ENCODE measurements at places on chromosomes 12 and 14.
A peak's percentile ranks its signal among the peaks of the same experiment; 100 is the strongest.

GRCh38 chr12:9039397-9039977 lies 50.1 kb downstream of the KLRG1 start:
- peak; percentile 57 for DNase-seq

DNA sequence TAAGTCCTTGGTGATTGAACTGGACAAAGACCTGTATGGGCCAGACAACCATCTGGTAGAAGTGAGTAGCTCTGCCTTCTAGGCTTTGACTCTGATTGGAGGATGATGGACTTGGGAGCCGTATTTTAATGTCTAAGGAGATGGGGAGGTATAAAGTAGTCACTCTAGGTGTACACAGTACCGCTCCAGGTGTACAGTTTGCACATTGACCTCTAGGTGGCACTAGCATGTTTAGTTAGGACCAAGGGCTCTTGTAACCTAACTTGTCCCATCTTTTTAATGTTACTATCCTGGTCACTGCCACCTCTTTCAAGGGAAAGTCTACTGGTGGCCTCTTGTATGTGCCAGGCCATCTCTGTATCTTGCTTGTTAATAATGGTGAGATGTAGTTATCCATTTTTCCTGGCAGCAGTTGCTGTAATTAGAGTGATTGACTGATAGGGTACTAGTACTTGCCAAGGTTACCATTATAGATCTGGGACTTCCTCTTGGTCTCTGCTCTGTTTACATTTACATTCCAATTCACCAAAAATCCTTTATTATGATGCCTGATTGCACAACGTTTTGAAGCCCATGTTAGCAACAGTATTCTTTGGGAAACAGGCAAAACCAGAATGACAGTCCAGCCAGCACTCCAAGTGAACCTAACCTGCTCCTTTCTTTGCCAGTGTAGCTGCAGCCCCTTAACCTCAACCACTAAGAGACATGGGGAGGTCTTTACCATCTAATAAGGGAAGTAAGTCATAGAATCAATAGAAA lies 3.6 kb downstream of the SMARCD1 start:
- DNase-seq: peak; percentile 3

- no peak for DNase-seq
These were observed 159.1 kb downstream of the C12orf50 start for GRCh38 chr12:87870061-87870460.

DNA sequence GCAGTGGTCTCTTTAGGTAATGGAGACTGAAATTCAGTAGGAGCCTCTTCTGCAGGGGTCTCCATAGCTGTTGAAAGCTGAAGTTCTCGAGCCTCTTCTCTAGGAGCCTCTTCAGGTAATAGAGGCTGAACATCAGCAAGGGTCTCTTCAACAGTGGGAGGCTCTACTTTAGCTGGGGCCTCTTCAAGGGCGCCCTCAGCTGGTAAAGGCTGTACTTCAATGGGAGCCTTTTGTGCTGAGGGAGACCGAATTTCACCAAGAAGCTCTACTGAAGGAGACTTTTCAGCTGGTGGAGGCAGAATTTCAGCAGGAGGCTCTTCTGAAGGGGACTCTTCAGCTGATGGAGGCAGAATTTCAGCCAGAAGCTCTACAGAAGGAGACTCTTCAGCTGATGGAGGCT lies 1.5 kb downstream of the FSCB start:
- DNase-seq: no peak

DNA sequence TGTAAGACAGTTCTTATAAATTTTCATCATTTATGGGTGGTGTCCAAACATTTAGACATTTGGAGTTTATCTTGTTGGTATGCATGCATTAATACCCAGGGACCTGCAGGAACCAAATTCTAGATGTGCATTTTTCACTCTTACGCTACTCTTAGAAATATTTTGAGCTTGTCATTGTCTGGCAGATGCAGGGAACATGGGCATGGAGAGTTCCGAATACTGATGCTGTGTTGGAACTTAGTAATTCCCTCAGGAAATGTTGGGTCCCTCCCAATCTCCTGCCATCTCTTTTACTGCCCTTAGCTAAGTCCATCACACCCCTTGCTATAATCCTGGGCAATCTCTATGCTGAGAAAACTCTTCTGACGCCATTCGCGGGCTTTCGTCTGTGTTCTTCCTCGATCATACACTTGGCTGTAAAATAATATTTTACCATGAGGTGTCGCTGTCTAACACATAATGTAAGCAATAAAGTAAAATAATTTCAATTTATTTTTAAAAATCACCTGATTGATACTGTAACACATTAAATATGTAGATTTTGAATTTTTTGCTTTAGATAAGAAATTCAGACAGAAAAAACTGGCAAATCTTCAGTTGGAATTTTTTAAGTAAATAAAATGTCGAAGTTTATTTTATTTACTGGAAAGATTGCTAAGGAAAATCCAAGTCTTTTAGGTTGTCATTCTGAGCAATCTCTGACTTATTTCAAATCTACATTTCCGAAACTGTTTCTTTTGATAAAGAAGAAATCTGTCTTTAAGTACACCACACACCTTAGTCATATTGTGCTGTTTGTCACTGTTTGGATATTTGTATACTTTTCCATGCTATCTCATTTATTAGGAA lies 304.1 kb upstream of the SSTR1 start:
- DNase-seq: no peak

- no peak for DNase-seq
These were observed 87.8 kb upstream of the PRKD1 start for GRCh38 chr14:30015489-30015888.

DNA sequence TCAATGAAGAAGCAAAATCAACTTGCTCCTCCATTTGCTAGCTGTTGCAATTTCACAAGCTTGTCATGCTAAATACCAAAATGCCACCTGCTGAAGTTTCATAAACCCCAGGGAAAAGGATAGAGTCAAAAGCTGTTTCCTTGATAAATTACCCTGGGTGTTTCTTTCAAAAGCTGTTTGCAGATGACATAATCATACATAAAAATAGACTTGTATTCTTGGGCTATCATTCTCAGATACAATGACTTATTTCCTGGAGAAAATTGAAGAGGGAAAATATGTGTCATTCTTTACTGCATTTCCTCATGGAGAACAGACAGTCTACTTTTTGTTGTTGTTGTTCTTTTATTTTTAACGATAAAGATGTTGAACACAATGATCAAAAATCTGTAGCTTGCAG lies 119.2 kb downstream of the GALC start:
- no peak for DNase-seq

- DNase-seq: no peak
These were observed 16.9 kb downstream of the METTL25 start for GRCh38 chr12:82375201-82375600.

GRCh38 chr12:47900131-47901062 lies 4.4 kb downstream of the VDR start:
- DNase-seq: no peak

DNA sequence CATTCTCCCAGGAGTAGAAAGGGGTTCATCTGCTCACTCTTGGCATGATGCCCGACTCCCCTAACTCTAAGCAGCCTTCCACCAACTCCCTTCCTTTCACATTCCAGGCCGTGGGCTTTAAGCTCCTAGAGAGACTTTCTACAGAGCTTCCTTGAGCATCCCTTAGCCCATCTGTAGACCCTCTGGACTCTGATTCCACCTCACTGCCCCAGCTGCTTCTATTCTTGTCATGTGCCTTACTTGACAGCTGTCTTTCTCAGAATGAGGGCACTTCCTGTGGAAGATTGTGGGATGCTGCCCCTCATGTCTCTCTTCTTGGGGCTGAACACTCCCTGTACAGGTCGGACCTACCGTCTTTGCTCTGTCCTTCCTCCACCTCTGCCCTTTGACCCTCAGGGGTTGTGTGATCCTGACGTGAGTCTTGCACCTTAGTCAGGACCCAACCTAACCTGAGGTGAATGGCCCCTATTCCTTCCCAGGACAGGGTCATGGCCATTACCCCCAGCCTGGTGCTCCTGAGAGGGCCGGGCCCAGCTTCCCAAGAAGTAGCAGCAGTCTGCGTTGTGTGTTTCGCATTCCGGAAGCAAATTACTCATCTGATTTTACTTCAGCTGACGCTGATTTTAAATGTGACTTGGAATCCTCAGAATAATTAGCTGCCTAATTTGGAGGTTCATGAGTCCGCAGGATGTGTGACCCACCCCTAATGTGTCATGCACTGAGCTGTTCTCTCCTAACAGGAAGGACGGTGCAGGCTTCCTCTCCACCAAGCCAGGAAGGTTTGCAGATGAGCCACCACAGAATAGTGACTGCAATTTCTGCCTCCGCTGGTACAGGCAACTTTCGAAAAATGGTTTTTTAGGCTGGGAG lies 2.7 kb upstream of the GALNT6 start:
- no peak for DNase-seq

DNA sequence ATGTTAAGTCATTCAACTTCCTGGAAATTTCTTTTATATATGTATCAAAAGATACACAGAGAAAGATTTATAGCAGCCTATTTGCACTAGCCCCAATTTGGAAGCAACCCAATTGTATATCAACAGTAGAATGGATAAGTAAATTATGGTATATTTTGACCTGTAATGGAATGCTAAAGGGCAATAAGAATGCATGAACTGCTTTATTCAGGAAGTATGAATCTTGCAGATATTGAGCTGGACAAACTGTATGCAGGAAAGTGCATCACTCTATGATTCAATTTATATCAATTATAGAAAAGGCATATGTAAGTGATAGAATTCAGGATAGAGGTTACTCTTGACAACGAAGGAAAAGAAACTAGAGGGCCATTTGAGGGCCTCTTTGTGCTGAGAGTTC lies 913.1 kb upstream of the FBXO33 start:
- DNase-seq: no peak

GRCh38 chr14:104805941-104806624 lies 5.2 kb downstream of the ZBTB42 start:
- no peak for DNase-seq

- DNase-seq: no peak
These were observed 22.7 kb downstream of the LRTM2 start for GRCh38 chr12:1842905-1843640.

DNA sequence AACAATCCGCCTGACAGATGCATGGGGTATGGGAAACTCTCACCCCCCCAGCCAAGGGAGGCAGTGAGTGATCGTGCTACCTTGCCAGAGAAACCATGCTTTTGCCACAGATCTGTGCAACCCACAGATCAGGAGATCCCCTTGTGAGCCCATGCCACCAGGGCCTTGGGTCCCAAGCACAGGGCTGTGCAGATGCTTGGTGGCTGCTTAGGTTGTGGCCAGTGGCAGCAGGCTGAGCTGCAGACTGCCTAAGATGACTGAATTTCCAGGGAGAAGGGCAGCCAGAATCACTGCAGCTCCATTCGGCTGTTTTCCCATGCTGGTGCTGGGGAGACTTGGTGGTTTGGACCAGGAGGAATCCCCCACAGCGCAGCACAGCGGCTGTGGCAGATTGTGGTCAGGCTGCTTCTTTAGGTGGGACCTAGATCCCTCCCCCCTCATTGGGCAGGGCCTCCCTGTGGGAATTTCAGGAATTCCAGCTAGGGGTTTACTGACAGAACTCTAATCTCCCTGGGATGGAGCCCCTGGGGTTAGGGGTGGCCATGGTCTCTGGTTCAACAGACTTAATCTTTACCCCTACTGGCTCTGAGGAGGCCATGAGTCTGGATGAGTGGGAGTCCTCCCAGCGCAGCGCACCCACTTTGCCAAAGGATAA lies 264.6 kb upstream of the DAAM1 start:
- no peak for DNase-seq

DNA sequence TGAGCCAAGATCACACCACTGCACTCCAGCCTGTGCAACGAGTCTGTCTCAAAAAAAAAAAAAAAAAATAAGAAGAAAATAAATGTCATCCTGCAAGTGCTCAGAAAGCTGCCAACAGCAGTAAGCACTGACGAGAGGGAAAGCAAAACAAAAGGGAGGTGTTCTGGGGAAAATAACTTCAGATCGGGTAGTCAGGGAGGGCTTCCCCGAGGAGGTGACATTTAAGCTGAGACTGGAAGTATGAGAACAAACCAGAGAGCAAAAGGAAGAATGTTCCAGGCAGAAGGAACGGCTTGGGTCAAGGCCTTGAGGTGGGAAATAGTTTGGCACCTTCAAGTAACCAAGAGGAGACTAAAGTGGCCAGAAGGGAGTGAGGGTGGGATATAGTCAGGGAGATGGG lies 4.7 kb upstream of the FAM222A start:
- no peak for DNase-seq

DNA sequence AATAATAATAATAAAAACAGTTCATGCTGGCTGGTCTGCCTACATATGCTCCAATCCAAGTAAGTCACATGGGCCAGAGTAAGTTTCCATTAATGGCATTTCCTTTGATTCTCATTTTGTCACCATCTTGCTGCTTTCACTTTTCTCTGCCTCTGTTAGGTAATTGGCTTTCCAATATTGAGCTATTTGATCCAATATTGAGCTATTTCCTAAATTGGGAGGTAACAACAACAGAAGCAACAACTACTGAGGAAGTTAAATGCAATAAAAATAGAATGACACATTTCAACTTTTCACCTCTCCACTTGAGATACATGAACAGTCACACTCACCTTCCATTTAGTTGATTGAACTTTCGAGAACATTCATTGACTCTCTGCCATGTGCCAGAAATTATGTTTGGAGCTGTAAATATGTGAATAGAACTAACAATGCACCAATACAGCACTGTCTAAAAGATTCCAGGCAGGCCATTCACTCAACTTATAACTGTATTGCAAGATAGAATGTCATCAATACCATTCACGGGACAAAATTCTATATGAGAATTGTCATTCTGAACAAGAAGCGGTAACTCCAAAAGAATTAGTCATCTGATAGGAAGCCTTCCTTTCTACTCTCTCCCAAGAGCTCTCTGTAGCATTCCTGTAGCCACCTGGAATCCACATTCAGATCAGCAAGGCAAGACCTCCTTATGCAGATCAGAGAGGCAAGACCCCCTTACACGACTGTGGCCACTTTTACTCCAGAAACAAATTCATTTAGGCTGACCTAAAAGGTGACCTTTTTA lies 136.4 kb downstream of the PHLDA1 start:
- DNase-seq: no peak

DNA sequence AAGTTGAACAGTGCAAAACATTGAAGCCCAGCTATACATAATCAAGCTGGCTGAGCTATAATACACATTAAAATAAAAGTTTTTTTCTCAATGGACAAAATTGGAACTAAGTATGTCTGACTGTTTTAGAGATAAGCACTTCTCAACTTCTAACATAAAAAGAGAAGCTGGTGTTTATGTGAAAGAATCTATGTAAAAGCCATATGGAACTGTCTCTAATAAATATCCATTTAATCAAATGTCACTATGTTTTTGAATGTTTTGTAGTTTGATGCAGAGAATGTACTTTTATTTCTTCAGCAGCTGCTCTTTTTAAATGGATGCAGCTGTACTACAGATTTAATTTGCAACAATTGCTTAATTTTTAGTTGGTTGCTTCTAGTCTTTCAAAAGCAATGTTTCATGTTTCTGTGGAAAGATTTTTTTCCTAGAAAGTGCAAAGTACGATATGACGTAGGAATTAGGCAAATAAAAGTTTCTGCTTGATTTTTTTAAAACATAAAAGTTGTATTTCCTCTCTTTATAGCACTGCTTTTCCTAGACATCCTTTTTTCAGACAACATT lies 114.2 kb downstream of the PDE3A start:
- DNase-seq: no peak
